ENCODE measurements at places on chromosomes 1 and 21.

- no peak for DNase-seq
Measured at GRCh38 chr1:156055281-156056048, 883 bp downstream of the LAMTOR2 start.

DNA sequence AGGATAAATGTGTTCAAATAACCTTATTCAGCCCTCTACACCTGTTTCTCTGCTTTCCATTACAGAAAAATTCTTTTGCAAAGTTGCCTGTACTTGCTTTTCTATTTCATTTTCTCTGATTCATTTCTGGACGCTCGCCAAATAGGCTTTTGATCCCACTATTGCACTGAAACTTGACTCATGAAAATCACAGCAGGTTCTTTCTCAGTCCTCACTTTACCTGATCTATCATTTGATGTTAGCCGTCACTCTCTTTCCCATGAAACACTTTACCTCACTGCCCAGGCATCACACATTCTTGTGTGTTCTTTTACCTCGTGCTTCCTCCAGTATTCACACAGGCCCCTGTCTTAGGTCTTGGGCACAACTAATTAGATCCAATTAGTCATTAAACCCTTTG lies 26.2 kb downstream of the HSPA13 start:
- DNase-seq = no peak

DNA sequence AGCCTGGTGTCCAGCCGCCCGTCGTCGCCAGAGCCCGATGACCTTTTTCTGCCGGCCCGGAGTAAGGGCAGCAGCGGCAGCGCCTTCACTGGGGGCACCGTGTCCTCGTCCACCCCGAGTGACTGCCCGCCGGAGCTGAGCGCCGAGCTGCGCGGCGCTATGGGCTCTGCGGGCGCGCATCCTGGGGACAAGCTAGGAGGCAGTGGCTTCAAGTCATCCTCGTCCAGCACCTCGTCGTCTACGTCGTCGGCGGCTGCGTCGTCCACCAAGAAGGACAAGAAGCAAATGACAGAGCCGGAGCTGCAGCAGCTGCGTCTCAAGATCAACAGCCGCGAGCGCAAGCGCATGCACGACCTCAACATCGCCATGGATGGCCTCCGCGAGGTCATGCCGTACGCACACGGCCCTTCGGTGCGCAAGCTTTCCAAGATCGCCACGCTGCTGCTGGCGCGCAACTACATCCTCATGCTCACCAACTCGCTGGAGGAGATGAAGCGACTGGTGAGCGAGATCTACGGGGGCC lies 1.2 kb downstream of the OLIG2 start:
- no peak for DNase-seq

GRCh38 chr1:55938376-55938850 lies 641.0 kb downstream of the PLPP3 start:
- DNase-seq = no peak

GRCh38 chr1:20334103-20334502 lies 43.4 kb downstream of the VWA5B1 start:
- DNase-seq = no peak

GRCh38 chr1:110155878-110156522 lies 5.7 kb downstream of the SLC6A17 start:
- DNase-seq = peak; percentile 73

DNA sequence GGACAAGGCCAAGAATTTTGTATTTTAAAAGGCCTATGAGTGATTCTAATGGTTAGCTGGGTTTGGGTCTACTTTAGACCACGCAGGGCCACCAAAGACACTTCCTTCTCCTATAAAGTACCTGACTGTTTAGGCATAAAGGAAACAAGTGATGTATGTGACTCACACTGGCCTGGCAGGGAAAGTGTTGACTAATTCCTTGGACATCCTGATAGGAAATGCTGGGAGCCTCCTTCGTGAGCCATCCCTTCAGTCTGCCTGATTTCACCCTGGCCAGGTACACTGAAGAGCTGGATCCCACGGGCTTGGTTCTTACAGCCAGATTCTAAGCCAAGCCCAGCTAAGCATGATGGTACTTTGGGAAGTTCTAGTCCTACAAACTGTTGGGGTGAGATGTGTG lies 100.5 kb upstream of the HMGB4 start:
- peak; percentile 57 for DNase-seq

DNA sequence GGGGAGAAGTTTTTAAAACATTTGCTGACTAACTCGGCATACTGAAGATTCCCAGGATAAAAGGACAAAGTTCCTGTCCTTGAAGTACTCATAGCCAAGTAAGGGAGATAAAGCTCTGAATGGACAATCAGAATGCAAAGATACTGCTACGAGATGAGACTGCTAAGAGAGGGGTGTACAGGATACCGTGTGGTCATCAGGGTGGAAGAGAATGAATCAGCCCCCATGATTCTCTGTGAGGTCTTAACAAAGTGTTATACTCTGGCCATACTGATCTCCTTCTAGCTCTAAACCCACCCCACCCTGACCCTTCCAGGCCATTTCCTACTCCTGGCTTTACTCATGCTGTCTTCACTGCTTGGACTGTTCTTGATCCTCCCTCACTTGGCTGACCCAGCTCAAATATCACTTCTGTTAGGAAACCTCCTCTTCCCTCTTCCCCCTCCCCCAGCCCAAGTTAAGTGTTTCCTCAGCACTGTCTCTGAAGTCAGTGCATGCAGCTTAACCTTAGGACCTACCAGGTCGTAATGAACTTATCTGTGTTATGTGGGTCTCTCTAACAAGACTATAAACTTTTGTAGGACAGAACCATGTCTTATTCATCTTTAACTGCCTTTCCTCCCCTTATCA lies 15.8 kb upstream of the MAGOH start:
- peak; percentile 76 for DNase-seq

DNA sequence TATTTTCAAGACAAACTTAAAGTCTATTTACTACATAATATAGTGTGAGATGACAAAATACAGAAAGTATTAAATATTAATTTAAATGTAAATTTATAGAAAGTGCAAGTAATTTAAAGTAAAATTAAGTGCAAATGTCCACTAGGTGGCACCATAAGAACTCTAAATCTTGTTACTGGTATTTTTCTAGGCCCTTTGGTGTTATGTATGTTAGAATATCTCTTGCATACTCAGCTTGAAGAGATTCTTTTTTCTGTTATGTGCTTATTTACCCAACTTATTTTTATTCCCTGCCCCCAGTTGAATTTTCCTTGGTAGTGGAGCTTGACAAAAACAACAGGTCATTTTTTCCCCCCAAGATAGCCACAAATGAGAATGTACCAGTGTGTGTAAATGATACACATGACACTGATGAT lies 71.5 kb downstream of the RPS6KC1 start:
- peak; percentile 55 for DNase-seq

GRCh38 chr1:49104575-49104974 lies 327.9 kb upstream of the BEND5 start:
- DNase-seq = no peak

- no peak for DNase-seq
Measured at GRCh38 chr1:61445269-61445825, 279.6 kb downstream of the TM2D1 start.

GRCh38 chr21:46065914-46066551 lies 31.9 kb upstream of the COL6A2 start:
- DNase-seq = no peak

DNA sequence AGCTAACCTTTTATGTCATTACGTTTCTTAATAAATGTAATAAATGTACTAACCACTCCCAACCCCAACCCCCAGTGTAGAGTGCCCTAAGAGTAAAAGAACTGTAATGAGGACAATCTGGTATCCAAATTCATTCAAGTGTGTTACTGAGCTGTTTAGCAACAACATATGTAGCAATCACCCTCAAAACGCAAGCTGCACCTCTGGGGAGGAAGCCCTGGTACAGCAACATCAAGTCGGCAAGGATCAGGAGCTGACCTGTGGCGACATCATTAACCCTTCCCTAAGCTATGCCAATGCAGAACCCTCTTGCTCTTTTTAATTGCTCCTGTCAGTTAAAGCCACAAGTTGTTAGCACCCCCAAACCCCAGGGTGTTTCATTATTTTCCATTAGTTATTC lies 47.1 kb downstream of the STX6 start:
- no peak for DNase-seq

- DNase-seq = no peak
Measured at GRCh38 chr1:115840605-115841460, at the start of gene NHLH2. TSS of gene NHLH2 (minus strand) at chr1:115841126. CDS start at chr1:115838372, 2,754 bp downstream.

GRCh38 chr1:214270097-214270650 lies 10.8 kb upstream of the SMYD2 start:
- peak; percentile 39 for DNase-seq

DNA sequence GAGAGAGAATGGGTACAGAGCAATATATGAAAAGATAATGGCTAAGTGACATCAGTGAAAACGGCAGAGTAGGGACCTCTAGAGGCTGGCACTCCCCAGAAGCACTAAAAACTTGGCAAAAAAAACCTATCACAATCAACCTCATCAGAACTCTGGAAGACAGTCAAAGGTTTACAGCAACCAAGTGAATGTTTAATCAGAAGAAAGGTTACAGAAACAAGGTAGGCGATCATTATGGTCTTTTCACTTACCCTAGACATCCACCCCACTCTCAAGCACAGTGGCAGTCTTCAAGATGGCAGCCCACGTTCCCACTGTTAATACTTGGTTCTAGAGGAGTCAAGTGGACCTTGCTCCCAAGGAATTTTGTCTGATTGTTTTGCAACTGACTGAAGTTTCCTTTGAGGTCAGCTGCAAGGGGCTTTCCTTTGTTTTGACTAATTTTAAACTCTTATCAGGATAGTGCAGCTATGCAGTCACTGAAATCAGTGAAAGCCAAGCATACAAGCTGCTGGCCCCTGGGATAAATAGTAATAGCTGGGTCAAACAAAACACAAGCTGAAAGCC lies 7.2 kb downstream of the KIFAP3 start:
- DNase-seq = no peak

DNA sequence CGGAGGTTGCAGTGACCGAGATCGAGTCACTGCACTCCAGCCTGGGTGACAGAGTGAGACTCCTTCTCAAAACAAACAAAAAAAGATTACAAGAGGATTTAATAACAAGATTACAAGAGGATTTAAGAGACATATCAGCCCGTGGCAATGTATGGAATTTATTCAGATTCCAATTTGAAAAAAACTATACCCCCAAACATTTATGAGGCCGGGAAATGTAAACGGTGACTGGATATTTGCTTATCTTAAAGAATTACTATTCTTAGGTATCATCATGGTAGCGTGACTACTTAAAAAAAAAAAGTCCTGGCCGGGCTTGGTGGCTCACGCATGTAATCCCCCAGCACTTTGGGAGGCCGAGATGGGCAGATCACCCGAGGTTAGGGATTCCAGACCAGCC lies 21.2 kb upstream of the ELK4 start:
- peak; percentile 42 for DNase-seq

GRCh38 chr1:154573168-154573510 lies 5.6 kb downstream of the CHRNB2 start:
- no peak for DNase-seq

DNA sequence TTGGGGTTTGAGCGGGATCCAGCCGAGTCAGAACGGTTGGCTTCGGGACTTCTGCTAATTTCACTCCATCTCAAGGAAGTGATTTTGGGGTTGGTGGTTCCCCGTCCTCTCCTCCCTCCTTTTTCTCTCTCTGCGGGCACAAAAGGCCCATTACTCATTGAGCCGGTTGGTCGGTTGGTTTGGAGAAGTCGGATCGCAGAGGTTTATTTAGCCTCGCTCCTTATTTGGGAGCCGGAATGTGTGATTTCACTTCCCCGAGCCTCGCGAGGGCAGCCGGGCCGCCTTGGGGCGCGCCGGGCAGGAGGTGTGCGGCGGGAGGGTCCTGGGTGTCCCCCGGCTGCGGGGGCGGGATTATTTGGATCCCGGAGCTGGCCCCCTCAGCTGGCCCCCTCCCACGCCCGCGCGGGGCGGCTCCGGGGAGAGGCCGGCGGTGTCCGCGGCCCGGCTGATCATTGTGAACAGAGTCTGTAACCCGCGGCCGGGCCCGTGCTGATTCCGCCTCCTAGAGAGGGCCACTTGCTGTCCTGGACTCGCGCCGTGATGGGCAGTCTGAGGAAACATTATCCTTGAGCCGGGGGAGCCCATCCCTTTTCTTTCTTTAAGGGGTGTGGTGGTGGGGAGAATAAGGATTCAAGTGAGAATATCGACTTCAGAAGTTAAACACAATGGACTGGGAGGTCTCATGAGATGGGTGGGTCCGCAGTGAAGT lies 1.2 kb downstream of the MAPKAPK2 start:
- DNase-seq = peak; percentile 87

DNA sequence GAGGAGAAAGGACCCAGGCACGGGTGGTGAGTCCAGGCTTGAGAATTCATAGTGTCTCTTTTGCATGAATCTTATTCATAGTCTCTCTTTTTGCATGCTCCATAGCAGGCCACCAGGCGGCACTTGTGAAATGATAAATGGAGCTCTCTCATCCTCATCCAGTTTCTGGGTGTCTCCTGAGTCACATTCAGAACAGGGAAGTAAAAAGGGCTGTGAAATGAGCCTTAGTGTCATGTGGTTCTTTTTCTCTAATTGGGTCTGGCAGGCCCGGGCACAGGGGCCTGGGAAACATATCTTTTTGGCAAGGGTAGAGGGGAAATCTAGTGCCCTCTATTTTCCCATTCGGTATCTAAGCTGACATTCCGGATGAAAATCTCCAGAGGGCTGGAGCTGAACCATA lies 19.1 kb upstream of the NCF2 start:
- peak; percentile 87 for DNase-seq

- DNase-seq = peak; percentile 69
Measured at GRCh38 chr1:110477041-110477440, 26.1 kb downstream of the PROK1 start.

DNA sequence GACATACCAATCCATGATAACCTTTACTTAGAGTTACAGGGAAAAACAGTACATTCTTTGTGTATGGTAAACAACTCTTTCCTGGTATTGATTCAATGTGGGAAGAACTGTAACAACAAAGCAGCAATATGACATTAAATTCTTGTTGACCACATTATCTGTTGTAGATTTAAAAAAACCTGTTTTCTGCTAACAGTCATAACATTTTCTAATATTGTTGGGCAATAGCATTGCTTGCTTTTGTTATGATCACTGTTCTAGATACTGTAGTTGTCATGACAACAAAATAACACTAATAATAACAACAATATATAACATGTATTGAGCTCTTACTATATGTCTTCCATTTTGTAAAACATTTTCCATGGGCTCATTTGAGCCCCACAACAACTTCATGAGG lies 54.2 kb downstream of the PDE4B start:
- no peak for DNase-seq

DNA sequence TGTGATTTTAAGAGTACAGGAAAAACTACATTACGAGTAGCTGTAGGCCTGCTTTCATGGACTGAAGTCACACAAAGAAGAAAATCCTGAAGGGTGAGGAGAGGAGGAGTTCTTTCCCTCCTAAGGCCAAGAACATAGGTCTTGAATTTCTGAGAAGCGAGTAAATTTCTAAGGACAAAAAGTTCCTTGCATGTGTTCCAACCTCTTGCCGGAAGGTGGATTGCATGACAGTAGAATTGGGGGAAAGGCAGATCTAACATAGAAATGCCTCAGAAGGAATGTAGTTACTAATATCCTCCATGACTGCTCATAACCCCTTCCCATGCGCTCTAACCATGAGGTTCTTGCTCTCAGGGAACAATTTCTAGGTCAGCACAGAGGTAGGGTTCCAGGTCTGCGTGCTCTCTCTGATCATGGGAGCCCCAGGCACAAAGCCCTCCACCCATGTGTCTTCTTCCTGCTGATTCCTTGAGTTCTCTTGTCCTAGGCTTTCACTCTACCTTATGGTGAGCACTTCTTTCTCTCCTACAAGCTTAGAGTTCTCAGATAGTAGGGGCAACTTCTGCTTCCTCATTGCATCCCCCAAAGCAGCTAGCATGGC lies 13.7 kb downstream of the CD2 start:
- DNase-seq = no peak

GRCh38 chr1:192201303-192201702 lies 43.0 kb downstream of the RGS18 start:
- DNase-seq = no peak
